D721Med (cell line): ENCODE measurements at places on chromosomes 13 and 19.

DNA sequence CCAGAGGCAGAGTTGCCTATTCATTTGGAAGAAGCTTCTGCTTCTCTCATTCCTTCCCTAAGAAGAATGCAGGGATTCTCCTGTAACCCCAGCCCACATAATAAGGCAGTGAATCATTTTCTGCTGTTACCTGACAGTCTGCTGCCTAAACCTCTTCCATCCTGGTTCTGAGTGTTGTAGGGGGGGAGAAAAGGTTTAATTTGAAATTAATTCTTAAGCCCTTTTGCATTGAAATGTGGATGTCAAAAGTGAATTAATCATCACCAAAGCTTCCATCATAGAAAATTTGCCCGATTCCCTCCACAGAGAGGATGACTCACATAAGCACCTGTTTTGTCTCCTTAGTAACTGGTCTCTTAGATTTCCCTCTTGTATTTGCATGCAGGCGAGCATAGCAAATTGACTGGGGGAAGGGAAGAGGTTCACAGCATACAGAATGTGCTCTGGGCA, 146.7 kb upstream of the FNDC3A start:
- DNase-seq: no peak

DNA sequence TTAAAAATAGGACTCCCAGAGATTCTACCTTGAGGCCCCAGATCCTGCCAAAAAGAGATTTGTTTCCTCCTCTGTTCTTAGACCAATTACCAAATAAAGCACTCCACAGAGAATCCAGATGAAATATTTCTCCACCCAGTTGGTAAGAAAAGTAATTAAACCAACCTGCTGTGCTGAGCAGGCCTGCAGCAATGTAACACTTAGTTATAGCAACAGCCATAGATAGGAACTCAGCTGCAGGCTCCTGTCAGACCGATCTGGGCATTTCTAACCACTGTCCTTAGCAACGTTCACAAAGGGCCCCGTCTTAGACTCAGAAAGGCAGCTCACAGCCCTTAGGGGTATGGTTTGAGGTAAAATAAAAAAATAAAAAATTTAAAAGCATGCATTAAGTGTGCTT, 271.1 kb downstream of the KCNRG start:
- DNase-seq: no peak

DNA sequence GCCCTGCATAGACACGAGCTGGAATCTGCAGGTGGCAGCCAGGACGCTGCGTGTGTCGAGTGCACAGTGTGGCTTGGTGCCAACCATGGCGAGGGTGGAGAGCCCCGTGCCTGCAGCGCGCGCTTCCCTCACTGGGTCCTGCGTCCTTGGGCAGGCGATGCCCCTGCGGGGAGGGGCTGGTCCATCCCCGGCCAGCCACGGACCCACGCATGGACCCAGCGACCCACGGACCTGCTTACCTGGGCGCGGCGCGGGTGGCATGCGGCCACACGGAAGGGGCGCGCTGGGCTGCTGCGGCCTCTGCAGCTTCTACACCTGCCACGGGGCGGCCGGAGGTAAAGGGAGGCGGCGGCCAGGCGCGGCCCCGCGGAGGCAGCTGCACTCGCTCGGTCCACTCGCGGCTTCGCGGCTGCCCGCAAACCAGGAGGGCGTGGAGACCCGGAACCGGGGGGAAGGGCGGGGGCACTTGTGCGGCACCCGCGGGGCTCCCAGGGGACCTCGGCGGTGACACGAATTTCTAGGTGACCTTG, 569 bp upstream of the MCF2L start:
- DNase-seq: no peak

GRCh38 chr19:32233885-32234284, 111.5 kb upstream of the ZNF507 start:
- DNase-seq: no peak

- DNase-seq: no peak
Observed at GRCh38 chr19:32809254-32809653, 60.3 kb downstream of the SLC7A9 start.

DNA sequence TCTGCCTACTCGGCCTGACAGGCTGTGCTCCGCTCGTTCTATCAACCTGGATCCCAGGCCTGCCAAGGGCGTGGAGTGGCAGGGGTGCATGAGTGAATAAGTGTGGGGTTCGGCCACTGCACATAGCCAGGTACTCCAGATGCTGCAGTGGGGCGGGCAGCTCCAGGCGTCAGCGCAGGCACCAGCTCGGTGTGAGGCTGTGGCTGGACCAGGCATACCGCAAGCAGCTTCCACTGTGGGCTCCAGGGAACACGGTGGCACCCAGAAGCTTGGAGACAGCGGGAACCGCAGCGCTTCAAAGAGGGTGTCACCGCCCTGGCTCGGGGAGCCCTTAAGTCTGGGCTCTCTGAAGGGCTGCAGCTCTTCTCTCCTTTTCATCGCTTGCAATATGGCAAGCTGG, 1630.2 kb downstream of the OLFM4 start:
- DNase-seq: no peak

GRCh38 chr19:55258476-55258827, 365 bp downstream of the PPP6R1 start:
- no peak for DNase-seq

- DNase-seq: no peak
Observed at GRCh38 chr13:24491845-24492244, 20.7 kb downstream of the PARP4 start.

DNA sequence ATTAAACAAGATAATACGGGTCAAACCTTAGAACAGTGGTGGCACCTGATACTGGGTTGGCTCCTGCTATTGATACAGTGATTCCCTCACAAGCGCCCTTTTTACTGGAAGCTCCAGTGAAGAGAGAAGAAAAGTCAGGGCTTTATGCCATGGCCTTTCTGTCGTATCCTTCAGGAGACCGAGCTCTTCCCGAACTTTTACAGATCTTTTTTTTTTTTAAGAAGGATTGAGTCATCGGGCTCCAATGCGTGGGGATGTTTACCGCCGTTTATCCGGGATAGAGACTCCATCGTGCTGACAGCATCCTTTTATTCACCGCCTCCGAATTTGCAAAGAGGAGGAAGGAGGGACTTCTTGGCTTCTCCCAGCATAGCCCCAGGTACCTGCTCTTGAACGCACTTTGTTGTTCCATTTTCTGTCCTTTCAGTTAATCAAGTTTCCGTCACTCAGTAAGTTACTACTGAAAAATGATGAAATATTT, 574 bp downstream of the ZNF227 start:
- no peak for DNase-seq

DNA sequence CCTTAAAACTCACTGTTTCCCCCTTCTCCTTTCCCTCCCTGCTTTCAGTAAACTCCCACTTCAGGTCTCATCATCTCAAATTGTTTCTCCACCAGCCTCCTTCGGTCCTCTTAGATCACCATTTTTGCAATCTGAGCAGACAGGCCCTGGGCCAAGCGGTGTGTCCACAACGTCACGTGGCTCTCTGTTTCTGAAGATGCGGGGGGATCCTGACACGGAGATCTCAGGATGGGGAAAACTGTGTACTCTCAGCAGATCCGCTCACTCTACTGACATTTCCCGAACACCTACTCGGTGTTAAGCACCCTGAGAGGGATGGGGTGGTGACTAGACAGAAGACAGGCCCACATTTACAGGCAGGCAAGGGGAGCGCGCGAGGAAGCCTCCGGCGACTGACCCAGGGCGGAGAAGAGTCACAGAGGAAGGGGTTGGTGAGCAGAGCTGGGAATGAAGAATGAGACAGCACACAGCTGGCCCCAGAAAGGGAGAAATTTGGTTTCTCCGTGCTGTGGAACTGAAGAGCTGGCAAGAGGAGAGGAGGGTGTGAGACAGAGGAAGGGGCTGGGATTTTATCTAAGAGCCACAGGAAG, 38.8 kb downstream of the SERP2 start:
- no peak for DNase-seq

- DNase-seq: no peak
Observed at GRCh38 chr13:77508959-77509620, 26.4 kb upstream of the SCEL start.

GRCh38 chr13:114067381-114067885, 65.0 kb downstream of the RASA3 start:
- DNase-seq: no peak

DNA sequence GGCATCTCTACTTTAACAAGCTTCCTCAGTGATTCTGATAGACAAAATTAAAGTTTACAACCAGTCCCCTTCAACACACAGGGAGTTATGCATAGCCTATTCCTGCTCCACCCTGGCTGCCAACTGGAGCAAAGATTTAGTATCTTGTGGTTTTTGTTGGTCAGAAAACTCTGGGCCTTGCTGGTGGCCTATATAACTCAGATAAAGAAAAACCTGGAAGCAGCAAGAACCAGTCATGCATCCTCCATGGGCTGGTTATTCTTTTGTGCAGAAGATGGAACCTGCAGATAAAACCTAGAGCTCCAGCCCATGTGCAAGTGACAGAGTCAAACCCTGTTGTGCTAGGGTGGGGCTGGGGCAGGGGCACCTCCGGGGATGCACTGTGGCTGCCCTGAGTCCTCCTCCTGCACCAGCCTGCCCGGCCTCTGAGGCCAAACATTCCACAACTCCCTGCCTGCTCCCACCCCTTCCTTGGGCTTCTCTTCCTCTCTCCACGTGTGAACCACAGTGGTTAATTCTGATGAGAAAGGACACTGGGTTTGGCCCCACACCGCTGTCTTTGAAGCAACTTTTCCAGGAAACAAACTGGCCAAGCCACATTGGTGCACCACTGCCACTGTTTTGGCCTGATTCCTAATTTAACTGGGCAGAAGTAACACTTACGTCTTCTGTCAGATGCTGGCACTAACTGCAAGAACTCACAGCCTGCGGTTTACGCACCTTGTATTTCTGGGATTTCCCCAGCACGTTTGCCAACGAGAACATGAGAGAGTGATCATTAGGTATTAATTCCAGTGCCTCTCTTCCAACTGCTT, 23.3 kb upstream of the GGACT start:
- no peak for DNase-seq

- no peak for DNase-seq
Observed at GRCh38 chr13:25902891-25903341, 148.9 kb downstream of the SHISA2 start.

DNA sequence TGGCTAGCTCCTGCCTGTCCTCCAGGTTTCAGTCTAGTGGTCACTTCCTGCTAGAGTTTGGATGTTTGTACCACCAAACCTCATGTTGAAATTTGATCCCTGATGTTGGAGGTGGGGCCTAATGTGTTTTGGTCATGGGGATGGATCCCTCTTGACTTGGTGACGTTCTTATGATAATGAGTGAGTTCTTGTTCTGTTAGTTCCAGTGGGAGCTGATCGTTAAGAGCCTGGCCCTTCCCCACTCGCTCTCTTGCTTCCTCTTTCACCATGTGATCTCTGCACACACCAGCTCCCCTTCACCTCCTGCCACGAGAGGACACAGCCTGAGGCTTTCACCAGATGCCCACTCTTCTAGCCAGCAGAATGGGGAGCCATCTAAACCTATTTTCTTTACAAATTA, 86.8 kb upstream of the SCEL start:
- DNase-seq: no peak

GRCh38 chr13:47875201-47875600, 125.9 kb downstream of the SUCLA2 start:
- no peak for DNase-seq

GRCh38 chr13:107276936-107277335, 709.0 kb upstream of the ARGLU1 start:
- no peak for DNase-seq

GRCh38 chr13:49082653-49083536, 107.2 kb downstream of the FNDC3A start:
- no peak for DNase-seq

DNA sequence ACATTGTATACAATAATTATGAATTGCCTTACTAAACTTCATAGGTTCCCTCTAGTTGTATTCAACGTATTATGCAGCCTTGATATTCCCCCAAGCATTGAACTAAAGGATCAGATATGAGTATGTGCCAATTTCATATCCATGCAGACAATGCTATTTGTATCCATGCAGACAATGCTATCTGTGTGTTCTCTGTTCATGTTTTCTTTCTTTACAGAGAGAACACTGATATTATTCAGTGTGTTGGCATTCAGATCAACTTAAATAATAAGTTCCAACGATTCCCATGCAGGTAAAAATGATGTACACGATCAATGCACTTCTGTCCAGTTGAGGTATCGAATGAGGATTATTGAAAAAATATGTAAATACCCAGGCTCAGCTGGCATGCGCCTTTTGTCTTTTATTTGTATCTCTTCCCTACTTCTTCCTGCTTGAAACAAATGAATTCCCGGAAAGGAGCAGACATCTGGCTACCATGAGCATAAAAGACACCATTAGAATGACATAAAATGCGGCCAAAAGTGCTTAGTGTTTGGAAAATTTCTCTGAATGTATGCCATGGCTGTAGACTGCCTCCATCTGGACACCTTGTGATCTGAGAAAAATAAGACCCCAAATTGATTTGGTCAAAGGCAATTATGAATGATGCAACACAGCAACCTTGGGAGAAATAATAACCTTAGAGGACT, 731.5 kb downstream of the SLITRK1 start:
- no peak for DNase-seq

DNA sequence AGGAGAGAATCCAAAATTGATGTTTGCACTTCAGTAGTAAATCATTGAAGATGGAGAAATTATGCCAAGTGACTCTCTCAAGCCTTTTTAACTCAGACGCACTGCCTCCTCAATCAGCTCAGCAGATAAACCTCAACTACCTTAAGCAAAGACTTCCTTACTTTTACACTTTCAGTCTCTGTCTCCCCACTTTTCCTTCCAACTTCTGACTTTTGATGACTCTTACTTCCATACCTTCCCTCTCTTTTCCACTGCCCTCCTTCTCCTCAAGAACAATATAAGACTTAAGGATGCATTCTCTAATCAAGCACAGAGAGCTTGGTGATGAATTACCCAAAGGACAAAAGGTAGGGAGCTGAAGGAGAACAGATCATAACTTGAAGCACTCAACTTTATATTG, 4.8 kb upstream of the DACH1 start:
- DNase-seq: no peak

GRCh38 chr19:6632002-6632621, 37.8 kb downstream of the TNFSF14 start:
- no peak for DNase-seq

DNA sequence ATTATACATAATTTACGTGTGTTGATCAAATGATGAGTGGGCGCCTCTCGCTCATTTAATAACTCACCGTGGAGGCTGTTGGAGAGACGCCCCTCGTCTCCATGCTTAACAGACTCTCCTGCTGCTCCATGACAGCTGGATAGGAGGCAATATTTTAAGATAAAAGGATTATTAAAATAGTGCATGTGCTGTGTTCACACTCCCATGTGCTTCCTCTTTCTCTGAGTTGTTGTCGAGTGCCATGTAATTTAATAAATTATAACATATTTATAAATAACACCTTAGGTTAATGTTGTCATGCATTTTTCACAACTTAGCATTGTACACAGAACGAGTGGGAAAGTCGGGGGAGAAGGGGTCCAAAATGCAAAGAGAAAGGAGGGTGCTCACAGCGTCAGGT, 161.4 kb upstream of the TSHZ3 start:
- DNase-seq: no peak

- no peak for DNase-seq
Observed at GRCh38 chr19:50417111-50418081, 1.3 kb upstream of the SPIB start.

GRCh38 chr13:45441633-45442032, 23.1 kb upstream of the COG3 start:
- DNase-seq: no peak

- no peak for DNase-seq
Observed at GRCh38 chr19:4802711-4803110, 11.2 kb downstream of the FEM1A start.
